ENCODE measurements at places on chromosomes 1 and 21.

DNA sequence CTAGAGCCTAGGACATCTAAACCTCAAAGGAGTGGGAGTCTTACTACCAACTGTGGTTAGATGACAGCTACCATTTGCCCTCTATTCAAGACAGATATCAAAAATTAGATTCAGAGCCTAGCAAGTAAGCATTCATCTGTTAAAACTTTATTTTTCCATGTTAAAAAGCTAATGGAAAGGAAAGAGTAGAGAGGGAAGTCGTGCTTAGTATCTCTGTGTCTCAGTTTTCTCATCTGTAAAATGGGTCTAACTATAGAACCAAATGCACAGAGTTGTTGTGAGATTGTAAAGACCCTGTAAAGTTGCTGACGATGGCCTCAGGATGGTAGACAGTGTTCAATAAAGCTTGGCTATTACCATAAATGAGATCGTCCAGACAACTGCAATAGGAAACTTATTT, 428.5 kb upstream of the RUNX1 start:
- no peak for DNase-seq

- no peak for DNase-seq
Observed at GRCh38 chr1:163877016-163877415, 555.3 kb downstream of the NUF2 start.

DNA sequence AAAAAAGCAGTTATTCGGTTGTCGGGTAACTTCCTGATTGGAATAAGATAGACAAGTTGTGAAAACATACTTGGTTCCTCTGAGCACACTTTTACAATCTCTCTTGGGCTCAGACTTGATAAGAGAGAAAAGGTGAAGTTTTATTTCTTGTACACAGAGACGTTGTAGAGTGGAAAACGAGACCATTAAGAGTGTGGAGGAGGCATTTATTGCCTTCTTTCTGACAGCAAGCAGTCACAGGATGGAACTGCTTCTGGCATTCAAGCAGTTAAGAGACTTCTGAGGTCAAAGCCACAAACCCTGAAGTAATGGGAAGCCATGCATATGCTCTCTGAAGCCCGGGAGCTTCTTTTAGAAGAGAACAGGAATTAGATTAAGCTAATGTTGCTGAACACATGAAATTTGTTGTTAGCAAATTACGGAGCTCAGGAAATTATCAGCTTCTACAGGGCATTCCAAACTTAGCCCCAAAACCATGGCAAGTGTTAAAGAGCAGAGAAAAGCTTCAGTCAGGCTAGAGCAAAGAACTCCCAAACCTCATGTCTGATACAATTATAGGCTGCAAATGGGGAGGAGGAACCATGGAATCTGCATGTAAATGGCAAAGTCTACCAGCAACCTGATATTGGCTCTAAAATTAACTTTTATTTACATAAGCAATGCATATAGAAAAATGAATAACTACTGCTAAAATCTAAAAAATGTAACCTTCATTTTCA, 26.0 kb downstream of the S1PR1 start:
- no peak for DNase-seq

DNA sequence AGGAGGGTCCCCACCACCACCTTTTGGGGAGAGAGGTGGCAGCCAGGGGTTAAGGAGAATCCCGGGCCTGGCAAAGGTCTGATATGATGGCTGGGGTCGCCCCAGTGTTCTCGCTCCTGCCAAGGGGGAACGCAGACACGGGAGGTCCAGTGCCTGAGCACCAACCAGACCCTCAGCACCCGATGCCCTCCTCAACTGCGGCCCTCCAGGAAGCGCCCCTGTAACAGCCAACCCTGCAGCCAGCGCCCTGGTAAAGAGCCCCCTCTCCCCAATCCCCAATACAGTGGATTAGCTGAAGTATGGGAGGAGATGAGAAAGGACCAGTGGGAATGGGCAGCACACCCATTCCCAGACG, 10.4 kb downstream of the ADAMTSL4 start:
- no peak for DNase-seq

- no peak for DNase-seq
Observed at GRCh38 chr1:29664711-29665110, 428.4 kb downstream of the PTPRU start.

GRCh38 chr1:147338571-147338970, 96.1 kb downstream of the CHD1L start:
- DNase-seq = no peak

GRCh38 chr1:154807048-154807591, 63.0 kb downstream of the KCNN3 start:
- no peak for DNase-seq

DNA sequence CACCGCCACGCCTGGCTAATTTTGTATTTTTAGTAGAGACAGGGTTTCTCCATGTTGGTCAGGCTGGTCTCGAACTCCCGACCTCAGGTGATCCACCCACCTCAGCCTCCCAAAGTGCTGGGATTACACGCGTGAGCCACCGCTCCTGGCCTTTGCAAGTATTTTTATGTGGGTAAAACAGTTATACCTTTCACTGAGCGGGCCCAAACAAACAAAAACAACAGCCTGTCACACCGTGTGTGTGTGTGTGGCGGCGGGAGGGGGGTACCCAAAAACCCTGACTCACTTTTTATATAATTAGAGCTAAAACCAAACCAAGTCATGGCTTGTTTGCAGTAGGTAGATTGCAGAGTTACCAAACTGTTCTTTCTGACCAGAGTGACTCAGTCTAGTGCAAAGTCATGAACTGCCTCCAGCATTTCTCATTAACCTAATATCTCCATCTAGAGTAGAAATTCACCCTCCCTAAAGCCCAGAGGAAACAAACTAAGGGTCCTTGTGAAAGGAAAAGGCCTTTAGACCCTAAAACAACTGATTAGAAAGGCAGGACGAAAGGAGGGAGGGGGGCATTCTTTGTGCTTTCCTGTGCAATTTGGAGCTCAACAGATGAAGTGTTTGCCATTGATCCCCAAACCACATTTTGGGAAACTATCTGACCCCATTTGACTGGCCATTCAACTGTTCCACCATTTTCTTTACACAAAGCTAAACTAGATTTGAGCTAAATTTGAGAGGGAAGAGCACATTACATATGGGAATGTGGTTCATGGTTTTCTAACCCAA, 181.0 kb downstream of the DHRS3 start:
- DNase-seq = no peak

- DNase-seq = no peak
Observed at GRCh38 chr1:182244451-182244850, 147.1 kb downstream of the GLUL start.

- no peak for DNase-seq
Observed at GRCh38 chr21:41830764-41831452, 48.2 kb downstream of the PRDM15 start.

DNA sequence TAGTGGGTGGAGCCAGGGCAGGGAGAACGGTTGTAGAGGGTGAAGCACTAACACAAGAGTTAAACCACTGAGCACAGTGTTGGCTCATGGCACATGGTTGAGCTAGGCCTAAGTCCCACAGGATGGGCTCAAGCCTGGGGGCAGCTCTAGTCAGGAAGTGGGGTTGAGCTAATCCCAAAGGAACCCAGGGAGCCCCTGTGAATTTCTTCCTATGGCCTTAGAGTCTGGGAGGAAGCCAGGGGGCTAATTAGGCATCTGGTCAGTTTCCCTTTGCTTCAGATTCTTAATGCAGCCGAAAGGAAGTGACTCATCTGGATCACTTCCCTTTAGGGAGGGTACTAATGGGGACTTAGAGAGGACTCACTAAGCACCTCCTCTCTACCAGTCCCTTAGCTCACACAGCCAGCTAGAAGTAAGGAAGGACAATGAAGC, 10.1 kb downstream of the CFAP45 start:
- DNase-seq = no peak

GRCh38 chr21:26715878-26716506, 129.2 kb downstream of the ADAMTS1 start:
- no peak for DNase-seq

DNA sequence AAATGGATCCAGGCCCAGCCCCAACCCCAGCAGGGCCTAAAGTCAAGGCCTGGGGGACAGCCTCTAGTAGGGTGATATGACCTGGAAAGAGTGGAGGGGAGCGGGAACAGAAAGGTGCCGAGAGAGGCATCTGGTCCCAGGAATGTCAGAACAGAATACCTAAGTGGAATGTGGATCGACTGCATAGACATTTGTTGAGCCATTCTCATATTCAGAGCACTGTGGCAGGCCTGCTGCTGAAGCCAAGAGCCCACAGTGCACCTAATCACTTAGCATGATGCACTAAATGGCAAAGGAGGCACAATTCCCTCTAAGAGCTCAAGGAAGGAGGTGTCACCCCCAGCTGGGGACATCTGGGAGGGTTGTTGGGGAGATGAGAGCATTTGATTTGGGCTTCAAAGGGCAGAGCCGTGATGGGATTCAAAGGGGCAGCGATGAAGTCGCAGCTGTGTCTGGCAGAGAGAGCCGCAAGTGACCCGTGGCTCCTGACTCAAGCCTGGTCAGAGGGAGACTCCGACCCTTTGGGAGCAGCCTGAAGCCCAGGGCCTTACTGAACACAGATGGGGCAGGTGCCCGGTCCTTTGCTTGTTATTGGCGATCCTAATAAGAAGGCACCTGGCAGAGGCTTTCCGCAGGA, 8.6 kb upstream of the PKP1 start:
- no peak for DNase-seq

DNA sequence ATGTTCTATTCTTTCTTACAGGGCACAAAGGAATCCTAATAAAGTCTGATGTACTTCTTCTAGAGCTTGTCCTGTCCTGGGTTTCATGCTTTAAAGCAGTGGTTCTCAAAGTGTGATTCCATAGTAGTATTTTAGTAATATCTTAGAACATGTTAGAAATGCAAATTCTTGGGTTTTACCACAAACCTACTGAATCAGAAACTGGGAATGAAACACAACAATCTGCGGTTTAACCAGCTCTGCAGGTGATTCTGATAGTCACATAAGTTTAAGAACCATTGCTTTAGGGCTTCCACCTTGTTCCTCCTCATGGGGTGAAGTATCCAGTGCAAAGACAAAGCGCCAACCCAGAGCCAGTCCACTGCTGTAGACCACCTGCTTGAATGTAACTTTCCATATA, 41.1 kb downstream of the NGF start:
- no peak for DNase-seq

DNA sequence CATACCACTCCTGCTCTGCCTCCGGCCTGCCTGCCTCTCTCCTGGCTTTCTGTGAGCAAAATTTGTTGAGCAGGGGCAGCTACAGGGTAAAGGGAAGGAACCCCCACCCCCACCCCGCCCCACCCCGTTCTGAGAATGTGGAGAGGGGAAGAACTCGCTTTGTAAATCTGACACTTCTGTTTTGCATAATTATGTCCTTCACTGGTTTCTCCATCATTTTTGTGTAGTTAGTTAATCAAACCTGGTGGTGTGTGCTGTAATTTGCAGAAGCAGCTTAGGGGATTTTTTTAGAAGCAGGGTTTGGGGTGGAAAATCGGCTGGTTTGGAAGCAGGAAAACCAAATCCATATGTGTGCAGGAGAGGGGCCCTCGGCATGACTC, 58.1 kb upstream of the TMEM51 start:
- DNase-seq = no peak

DNA sequence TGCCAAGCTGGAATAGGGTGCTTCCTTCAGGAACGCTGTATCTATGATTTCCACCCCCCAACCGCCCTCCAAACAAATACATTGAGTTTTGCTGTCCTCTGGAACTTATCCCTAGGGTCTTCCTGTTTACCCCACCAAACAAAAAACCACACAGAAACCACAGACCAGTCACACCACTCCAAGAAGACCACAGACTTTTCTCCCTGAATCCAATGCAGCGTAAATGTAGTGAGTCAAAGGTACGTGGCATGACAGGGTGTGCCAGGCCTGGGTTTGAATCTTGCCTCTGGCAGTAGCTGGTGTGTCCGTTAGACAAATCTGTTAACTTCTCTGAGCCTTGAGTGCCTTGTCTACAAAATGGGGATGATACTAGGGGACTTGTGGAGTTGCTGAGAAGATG, 27.8 kb downstream of the ASAP3 start:
- DNase-seq = no peak

DNA sequence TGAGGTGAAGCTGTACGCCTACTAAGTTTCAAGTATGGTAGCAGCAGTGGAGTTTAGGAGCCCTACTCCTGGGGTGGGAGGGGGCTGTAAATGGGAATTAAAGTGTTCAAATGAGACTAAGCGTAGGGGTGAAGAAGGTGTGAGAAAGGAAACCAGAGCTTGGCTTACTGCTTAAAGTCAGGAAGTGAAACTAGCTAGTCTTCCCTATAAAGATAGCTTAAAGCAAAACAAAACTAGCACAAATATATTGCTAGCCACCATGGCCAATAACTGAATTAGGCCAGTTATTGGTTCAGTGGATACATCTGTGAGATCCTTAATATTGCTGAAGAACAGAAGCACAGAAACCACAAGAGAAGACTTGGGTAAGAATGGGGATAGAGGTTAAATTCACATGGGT, 492.2 kb upstream of the PKN2 start:
- DNase-seq = no peak

- no peak for DNase-seq
Observed at GRCh38 chr1:64183395-64184002, 19.9 kb upstream of the UBE2U start.

- no peak for DNase-seq
Observed at GRCh38 chr1:180907313-180908055, 5.2 kb upstream of the KIAA1614 start.

DNA sequence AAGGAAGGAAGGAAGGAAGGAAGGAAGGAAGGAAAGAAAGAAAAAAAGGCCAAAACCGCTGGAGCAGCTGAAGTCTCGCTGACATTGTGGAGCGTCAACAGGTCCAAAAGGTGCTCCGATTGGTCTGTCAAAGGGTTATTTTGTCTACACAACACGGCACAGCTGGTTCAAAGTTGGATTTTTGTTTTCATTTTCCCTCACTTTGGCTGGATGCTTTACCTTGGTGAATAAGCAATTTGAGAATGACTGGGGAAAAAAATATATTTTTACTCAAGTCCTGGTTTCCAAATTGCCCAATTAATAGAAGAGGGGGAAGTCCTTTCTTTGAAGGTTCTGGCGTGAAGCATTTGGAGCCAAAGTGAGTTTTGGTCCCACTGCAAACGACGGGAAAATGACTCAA, 19.3 kb upstream of the PAX7 start:
- no peak for DNase-seq

DNA sequence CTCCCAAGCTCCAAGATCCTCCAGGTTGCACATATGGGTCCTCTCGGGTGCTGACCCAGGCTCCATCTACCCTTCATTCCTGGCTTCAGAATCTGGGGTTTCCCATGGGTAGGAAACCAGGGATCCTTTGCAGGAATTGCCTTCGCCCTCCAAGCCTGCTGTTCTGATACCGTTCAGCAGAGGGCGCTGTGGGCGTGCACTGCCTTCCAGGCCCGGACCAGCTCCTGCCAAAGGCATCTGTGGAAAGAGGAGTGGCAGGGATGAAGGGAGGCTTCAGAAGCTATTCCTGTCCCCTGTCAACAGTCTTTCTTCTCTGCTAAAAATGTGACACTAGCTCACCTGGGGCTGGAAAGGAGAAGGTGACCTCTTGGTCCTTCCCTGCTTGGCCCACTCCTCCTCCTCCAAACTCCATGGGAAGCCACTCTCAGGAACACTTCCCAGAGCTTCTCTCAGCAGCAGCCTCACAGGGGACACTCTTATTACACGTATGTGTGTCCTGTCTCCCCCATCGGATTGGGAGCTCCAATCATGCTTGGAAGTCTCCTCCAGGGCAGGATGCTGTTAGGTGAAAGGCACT, 71.2 kb downstream of the VWA5B1 start:
- DNase-seq = no peak
